Hematopoietic multipotent progenitor cell treated with erythropoietin and hydrocortisone succinate and interleukin-3 and kit ligand, for 4 days (in vitro differentiated cells): ENCODE measurements at places on chromosomes 5 and 9.

- no peak for DNase-seq
These were observed 1048.6 kb upstream of the SEMA6A start for GRCh38 chr5:117623042-117623805.

DNA sequence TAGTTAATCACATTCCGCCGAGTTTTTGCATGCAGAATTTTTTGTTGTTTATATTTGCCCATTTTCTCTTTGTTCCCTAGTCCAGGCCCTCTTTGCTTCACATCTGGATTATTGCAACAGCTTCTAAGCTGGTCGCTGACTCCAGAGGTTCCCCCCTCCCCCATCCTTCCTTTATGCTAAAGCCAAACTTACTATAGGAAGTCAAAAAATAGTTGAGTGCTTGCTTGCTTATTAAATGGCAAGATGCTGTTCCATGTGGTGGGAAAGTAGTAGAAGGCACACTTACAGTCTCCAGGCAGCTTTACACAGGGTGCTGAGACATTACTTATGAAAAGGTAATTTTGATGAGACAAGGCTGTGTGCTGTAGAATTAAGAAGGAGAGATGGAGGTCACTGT, 1.3 kb downstream of the ZBTB34 start:
- peak; percentile 82 for DNase-seq

- no peak for DNase-seq
These were observed 5.8 kb upstream of the PPARGC1B start for GRCh38 chr5:149724130-149724840.

DNA sequence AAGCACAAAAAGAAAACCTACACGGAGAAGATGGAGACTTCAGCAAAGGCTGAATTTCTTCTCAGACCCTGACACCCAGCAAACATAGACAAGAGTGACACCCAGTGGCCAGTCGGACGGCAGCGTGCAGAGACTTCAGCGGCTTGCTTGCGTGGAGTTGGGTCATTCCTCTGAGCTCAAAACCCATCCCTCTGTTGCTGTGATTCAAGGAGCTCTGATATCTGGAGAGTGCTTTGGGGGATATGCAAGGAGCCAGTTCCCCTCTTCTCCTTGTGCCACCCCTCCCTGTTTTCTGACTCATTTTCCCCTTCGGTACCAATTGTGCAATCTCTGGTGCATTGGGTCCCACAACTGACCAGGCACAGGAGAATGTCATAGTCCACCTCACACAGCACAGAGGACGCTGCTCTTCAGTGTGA, 27.5 kb downstream of the SH3TC2 start:
- DNase-seq, result peak; percentile 90

DNA sequence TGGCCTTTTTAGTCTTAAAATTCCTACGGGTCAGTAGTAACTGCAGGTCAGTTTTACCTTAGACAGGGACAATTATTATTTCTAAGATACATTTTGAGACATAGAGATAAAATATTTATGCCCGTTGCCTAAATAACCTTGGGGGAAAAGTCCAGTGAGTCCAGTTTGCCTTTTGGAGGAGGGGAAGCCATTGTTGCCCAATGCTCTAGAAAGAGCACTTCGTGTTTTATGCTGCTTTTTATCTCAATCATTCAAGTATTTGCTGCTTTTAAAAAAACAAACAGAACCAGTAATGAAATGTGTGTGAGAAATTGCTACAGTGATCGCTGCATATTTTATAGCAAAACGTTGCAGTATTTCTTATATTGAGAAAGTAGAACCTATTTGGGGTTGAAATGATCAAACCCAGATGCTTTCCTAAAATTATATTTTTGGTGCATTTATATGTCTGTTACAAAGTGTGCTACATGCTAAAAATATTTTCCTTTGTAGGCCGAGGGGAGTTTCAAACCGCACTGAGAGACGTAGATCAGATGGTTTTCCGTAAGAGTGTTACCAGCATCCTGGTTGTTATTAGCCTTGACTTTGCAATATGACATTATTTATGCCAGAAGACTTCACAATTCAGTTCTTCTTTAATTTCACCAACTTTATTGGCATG, 266.8 kb downstream of the AOPEP start:
- DNase-seq, result no peak

- peak; percentile 62 for DNase-seq
These were observed 500.9 kb downstream of the DIRAS2 start for GRCh38 chr9:90141723-90142122.

DNA sequence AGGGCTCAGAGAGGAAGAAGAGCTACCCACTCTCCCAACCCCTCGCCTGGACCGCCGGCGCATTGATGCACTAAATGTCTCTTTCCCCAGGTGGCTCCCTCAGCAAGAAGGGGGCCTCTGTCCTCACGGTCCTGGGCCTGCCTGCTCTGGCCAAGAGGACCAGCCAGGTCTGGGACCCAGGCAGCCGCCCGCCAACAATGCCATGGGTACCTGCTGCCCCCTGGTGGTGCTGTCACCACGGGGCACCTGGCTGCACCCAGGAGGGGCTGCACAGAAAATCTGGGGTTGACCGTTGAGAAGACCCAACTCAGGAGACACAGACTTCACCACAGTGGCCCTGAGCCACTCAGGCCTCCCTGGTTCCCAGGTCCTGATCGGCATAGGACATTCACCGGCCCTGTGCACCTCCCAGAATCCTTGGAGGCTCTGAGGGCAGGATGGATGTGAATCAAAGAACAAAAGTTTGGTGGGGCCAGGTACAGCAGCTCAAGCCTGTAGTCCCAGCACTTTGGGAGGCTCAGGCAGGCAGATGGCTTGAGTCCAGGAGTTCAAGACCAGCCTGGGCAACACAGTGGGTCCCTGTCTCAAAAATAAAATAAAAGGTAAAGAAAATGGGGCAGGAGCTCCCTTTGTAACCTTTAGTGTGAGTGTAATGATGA, 2.4 kb upstream of the VAV2 start:
- peak; percentile 83 for DNase-seq
